ENCODE measurements at places on chromosomes 2 and 18. TPM values are rescaled to one million over a fixed set of nuclear protein-coding genes. Genes with fewer than 3 reads are reported as not detected.

- DNase-seq = no peak
These were observed 102.4 kb downstream of the ACKR3 start for GRCh38 chr2:236671896-236672562.

GRCh38 chr2:20483194-20483895 is 36.5 kb downstream of the RHOB start:
- no peak for DNase-seq

DNA sequence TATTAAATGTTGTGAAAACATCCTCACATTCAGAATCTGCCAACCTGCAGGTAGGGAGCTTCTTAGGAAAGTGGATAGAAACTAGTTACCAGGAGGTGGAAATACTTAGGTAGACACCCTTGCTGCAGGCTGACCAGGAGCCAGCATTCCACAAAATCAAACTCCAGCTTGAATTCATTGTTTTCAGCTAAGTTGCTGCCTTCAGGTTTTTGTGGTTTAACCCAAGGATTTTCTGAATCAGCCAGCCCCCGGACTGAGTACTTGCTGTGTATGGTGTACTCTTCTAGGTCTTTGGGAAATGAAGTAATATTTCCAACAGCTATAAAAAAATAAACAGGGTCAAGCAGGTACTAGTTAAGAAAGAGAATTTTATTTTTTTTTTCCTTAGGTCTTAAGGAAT is 192.1 kb upstream of the CHST9 start:
- peak; percentile 42 for DNase-seq

DNA sequence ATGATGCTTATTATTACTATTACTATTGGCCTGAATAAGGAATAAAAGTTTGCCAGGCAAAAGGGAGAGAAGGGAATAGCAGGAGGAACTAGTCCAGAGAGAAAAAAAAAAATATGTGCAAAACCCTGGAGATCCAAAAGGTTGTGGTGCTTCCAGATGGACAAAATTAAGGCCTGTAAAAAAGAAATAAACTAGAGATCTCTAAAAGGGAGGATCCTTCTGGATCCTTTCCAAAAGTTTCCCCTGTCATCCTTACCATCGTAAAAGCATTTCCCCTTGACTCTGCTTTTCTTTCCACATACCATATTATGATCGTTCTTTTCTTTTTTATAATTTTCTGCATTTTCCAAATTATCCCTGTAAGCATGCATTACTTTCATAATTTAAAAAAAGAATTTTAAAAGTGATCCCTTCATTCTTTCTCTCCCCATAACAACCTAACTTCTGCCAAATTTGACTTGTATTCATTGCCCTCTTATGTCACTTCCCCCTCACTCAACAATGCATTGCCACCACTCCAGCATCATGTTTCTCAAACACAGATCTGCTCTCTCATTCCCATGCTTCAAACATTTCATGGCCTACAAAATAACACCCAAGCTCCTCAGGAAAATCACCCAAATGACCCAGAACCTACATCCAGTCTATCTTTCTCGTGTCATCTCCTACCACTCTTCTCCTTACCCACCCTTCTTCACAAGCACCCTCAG is 40.3 kb downstream of the RBMS1 start:
- no peak for DNase-seq

DNA sequence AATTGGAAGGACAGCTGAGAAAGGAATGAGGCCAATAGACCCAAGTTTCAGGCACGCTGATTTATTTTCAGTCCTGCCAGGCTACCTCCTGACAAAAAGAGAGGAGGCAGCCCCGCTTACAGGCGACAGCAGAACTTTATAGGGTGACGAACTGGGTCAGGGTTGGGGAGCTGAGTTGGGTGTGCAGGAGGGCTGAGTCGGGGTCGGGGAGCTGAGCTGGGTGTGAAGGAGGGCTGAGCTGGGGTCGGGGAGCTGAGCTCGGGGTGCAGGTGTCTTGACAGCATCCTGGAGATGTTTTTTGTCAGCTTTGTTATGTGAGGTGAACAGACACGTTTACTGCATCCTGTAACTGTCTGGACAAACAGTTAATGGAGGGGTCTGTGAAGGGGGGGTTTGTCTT is 342.2 kb downstream of the ADCYAP1 start:
- DNase-seq = no peak

GRCh38 chr2:120223034-120223912 is at the start of gene TMEM185B:
TSS of gene TMEM185B (minus strand) at chr2:120223400. CDS start at chr2:120222976, 424 bp downstream.
- DNase-seq = peak; percentile 83

DNA sequence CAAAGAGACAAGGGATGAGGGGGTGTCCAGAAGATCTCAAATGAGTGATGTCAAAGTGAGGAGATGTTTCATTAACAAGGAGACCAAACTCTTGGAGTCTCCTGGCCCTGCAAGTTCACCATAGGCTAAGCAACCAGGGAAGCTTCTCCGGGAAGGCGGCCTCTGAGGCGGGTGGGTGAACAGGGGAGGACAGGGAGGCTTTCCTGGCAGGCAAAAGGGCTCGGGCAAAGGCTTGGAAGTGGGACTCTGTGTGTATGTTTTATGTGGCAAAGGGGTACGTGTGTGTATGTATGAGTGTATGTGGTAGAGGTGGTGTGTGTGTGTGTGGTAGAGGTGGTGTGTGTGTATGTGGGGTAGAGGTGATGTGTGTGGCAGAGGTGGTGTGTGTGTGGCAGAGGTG is 163.9 kb downstream of the DYSF start:
- no peak for DNase-seq

GRCh38 chr18:3044931-3045698 is 32.2 kb upstream of the LPIN2 start:
- DNase-seq = no peak

DNA sequence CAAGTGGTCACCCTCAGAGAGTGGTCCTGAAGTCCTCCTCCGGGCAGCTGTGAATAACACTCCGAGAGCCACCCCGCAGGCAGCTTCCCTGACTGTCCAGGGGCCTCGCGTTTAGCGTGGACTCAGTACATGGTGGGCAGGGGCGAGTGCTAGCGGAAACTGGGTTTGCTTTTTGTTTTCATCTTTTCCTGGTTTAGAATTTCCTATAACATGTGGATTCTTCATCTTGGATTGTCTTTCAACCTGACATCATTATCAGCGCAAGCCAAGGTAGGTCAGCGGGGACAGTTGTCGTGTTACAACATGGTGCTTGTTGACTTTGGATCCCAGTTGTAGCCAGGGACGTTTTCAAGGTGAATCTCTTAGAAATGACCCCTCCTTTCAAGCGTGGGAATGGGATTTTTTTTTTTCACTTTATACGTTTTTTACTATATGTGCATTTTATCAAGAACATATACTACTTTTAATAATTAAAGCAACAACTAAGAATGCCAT is 20.9 kb downstream of the RMC1 start:
- no peak for DNase-seq

DNA sequence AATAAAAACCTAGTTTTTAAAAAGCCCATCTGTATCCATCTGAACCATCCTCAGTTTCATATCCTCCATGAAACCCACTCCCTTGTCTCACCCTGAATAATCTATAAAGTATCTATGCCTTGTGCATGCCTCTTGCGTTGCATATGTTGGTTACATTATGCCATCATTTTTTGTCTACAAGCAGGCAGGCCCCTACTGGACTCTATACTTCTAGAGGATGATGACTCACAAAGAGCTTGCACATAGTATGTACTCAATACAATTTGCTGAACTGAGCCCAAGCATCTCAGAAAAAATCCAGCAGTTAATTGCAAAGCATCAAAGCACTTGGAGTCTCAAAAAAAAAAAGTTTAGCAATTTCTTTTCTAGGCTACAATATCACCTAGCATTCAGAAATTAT is 95.6 kb downstream of the DYM start:
- DNase-seq = peak; percentile 0

Gene GRP
- total RNA-seq = not detected

GRCh38 chr18:51726614-51727013 is 529.1 kb upstream of the MEX3C start:
- no peak for DNase-seq

DNA sequence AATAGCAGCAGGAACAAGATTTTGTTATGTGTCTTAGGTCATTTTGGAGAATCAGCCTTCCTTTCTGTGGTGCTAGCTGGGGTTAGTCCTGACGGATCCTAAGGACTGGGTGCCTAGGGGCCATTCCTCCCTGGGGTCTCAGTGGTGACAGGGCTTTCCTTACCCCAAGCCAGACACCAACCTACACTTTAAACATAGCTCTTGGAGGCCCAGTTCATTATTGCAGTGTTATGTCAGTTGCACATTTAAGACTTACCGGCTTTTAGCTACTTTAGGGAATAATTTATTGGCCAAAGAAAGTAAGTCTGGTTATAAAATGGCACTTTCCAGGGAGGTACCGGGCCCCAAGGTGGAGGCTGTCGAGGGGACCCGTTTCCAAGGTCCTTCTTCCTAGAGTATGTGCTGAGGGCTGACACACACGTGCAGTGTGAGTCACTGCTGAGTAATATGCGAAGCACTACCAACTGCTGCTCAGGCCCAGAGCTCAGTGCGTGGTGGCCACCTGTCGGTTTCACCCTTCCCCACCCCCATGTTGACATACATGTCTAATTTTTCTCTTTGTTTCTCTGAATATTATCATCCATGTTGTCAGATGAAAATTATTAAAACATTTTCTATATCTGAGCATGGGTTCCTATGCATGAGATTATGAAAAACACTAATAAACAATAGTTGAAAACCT is 37.0 kb upstream of the GRHL1 start:
- peak; percentile 92 for DNase-seq

DNA sequence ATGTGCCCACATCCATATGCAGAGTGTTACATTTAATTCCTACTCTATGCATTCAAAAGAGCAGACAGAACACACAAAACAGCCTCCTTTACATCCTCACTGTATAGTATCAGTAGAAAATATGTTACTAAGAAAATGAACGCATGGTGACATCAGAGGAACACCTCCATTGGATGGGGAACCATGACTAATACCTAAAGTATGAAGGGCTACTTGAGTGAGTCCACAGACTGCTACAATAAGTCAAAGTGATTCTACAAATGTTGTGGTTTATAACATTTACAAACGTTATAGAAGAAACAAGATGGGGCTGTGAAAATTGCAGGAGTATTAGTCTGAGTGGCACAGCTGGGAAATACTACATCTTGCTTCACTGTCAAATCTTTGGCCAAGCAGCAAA is 1830.9 kb upstream of the PIK3C3 start:
- DNase-seq = peak; percentile 61

DNA sequence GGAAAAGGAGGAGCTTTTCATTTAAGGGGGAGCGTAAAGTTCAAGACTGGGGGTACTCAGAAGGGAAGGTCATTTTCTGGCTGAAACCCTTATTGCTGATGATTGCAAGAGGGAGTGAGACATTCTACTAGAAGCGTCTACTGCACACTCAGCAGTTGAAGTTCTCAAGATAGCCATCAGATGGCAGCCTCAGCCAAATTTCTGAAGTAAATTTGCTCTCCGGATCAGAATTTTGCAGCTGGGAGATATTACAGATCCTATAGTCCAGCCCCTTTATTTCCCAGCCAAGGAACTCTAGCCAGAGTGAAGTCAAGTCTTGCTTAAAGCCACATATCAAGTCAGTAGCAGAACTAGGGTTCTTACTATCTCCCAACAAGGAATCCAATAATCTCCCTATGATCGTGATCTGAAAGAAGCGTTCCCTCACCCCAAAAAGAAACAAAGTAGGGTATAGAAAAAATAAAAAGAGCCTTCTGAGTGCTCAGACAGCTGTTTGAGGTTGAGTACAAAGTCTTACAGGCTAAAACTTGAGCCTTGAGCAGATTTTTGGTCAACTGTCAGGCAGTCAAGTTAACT is 24.0 kb downstream of the RAX start:
- peak; percentile 60 for DNase-seq

GRCh38 chr2:43239981-43240765 is 13.8 kb upstream of the ZFP36L2 start:
- DNase-seq = peak; percentile 14

DNA sequence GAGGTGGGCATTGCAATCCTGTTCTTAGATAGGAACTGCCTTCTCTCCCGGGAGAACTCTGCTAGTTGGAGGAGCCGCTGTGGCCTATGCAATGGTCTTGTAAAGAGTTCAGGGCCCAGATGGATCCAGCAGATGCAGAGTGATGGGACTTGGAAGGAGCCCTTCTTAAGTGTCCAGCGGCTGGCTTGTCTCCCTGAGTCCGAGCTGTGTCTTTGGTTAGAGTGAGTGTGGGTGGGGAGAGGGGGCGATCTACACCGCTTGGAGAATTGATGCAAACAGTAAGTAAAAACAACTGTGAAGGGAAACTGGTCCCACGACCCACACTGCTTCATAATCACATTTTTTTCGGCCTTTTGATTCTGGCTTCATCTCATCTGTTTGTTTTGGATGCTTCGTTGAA is 89.8 kb upstream of the CYRIA start:
- no peak for DNase-seq

- no peak for DNase-seq
These were observed 310.2 kb upstream of the ID2 start for GRCh38 chr2:8371653-8372052.

GRCh38 chr2:70984576-70985282 is 6.3 kb downstream of the ANKRD53 start:
- DNase-seq = peak; percentile 48

DNA sequence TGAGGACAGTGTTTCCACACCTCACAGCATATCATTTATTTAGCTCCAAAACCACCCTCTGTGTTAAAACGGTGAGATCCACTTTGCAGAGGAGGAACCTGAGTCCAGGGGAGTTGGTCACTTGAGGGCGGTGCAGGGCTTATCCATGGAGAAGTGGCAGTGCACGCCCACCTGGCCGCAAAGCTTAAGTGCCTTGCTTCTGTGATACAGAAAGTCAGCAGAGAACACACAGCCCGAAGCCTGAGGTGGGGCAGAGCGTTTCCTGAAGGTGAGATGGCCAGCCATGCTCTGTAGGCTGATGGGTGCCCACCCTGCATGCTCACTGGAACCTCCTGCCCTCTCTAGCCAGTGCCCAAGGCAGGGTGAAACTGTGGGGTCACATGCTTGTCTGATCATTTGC is 87.3 kb downstream of the SH3RF3 start:
- DNase-seq = peak; percentile 26

DNA sequence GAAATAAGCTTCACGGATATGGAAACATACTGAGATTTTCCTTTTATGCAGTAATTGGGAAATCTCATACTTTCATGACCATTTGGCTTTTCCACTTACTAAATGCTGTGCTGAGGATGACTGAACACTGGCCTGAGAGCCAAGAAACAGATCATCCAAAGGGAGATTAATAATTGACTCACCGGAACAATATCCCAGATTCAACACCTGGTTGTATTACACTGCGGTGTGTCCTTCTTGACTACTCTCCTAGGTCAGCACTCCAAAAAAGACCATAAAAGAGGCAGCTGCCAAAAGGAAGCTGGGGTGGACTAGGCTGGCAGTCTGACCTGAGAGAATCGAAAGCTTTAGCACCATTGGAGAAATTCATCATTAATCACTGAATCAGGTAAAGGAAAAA is 469.1 kb downstream of the CBLN2 start:
- no peak for DNase-seq

DNA sequence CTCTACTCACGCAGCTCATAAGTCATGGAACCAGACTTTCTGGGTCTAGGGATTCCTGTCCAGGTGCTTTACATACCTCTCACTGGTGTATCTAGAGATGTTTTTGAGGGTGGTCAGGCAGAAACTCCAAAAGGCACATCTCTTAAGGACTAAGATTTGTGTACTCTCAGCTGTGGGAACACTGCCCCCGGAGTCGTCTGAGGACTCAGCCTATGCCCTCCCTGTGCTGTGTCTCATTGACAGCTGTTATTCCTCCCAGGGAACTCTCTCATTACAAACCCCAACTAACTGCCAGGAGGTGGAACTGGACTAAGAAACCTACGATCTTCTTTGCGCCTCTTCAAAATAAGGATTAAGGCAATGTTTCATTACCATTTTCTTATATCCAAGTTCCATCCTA is 293.9 kb upstream of the DLGAP1 start:
- no peak for DNase-seq

Gene SERPINB4
- total RNA-seq = not detected

- no peak for DNase-seq
These were observed 101.4 kb downstream of the TNS1 start for GRCh38 chr2:217901400-217901799.

Gene FAM110C
- total RNA-seq = 8.3 TPM

Measured in MCF 10A (cell line).